ENCODE measurements at places on chromosomes 12 and 14.
A peak's percentile ranks its signal among the peaks of the same experiment; 100 is the strongest.

DNA sequence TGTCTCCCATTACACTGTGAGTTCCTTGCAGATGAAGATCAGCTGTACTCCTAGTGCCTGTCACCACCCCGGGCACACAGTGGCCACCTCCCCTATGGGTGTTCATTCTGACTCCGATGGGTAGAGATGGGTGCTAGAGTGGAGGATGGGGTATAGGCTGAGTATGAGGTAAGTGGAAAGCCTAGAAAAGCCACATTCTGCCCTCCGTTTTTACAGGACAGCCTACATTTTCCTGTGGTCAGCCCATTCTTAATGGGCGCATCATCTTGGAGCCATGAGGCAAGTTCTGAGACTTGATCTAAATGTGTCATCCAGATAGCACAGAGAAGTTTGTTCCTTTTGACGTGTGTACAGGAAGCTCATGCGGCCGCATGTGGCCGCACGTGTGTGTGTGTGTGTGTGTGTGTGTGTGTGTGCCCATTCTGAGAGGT, 166.7 kb upstream of the HIF1A start:
- no peak for DNase-seq

- peak; percentile 5 for DNase-seq
Observed at GRCh38 chr14:34331728-34332623, 130.1 kb downstream of the SPTSSA start.

- no peak for DNase-seq
Observed at GRCh38 chr12:130339951-130340350, 2.3 kb downstream of the PIWIL1 start.

DNA sequence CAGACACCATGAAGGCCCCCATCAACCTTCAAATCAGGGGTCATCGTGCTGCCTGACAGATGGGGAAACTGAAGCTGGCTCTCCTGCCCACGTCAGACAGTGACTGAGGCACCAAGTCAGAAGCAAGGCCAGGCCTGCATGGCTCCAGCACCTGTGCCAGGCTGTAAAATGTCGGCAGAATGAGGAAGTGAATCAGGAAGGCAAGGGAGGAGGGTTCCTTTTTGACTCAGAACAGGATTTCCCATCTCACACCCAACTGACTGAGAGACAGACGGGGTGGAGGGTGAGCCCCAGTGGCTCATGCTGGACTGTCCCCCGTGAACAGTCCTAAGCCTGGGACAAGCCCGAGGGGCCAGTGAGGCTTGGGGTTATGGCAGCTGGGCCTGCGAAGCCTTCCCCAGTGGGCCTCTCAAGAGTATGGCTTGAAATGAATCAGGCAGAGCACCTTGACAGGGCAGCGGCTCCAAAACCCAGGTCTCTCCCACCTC, 20.9 kb downstream of the SYNE3 start:
- no peak for DNase-seq

DNA sequence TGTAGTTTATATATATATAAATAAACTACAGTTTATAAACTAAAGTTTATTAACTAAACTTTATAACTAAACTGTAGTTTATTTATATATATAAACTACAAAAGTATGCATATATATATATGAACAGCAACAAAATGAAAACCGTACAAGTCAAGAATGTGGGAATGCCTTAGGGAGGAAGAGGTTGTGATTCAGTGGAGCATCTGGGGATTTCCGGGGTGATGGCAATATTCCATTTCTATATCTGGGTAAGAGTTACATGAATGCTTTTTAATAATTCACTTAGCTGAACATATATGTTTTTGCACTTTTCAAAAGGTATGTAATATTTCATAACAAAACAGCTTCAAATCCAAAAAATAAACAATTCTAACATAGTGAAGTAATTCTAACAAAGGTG, 30.1 kb upstream of the CAND1 start:
- no peak for DNase-seq

DNA sequence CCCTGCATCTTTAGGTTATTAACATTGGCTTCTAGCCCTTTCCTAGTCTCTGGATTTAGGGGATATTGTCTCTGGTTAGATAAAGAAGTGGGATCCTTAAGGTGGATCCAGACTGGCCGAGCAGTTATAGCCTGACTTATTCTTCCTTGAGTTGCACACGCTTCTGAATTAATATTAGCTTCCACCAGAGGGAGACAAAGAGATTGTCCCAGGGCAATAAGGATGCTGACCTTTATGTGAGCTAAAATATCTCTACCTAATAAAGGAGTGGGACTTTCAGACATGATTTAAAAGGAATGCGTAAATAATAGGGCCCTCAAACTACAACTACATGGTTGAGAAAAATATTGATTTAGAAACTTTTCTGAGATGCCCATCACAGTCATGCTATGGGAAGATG, 139.7 kb downstream of the SLCO1B3 start:
- no peak for DNase-seq

DNA sequence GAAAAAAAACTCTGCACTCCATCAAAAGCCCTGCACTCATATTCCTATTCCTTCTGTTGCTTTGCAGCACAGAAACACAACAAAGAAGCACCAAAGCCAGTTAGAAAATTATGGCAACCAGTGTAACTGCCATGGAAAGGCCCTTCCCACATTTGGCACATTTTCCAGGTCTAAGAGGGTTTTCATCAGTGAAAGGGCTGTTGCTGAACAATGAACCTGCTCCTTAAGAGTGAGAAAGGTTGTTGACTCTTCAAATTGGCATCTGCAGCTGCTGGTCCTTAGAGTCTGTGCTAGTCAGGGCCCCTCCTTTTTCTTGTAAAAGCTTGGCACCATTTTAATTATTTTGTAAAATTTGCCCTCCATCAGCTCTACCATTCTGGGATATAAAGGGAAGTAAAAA, 378.7 kb upstream of the KITLG start:
- no peak for DNase-seq

DNA sequence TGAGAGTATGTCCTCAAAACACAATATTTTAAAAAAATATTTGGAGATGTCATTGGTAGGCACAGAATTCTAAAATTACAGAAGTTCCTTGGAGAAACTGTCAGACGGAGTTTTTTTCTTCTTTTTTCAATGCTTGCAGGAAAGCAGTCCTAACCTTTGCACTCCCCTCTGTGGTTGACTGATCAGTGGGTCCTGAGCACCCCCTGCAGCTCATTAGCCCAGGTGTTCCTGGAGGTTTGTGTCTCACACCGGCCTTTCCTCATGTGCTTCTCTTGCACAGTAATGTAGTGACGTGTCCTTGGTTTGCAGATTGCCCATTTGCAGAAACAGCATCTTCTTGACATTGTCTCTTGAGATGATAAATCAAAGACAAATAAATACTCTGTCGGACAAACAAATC, 513.0 kb downstream of the TMEM121 start:
- peak; percentile 21 for DNase-seq

Data from stimulated activated CD8-positive, alpha-beta memory T cell treated with anti-CD3 and anti-CD28 coated beads, Interleukin-15, amount 100 ng/mL, for 4 hours (primary cell).